Smooth muscle cell of bladder (primary cell): ENCODE measurements at places on chromosomes 5 and 9. TPM values are rescaled to one million over a fixed set of nuclear protein-coding genes. Genes with fewer than 3 reads are reported as not detected.

ANKRA2 gene
- total RNA-seq = 15.3 and 24.9 TPM in 2 replicates

SPATA31D4 gene
- not detected in 2 replicates for total RNA-seq

PCA3 gene
- total RNA-seq = not detected in 2 replicates

VDAC1 gene
- 293 and 373 TPM in 2 replicates for total RNA-seq

SCGB3A2 gene
- total RNA-seq = not detected in 2 replicates

PCDHB16 gene
- total RNA-seq = 0.18 and 0.85 TPM in 2 replicates

MUSK gene
- 0.74 and 5.5 TPM in 2 replicates for total RNA-seq

CDKN2B gene
- 18.5 and 37.2 TPM in 2 replicates for total RNA-seq

TEX48 gene
- total RNA-seq = not detected in 2 replicates

DOK3 gene
- total RNA-seq = 1.7 and 2.3 TPM in 2 replicates
